Breast epithelium (tissue), 4 donors: ENCODE measurements at places on chromosomes 13 and 19. TPM values are rescaled to one million over a fixed set of nuclear protein-coding genes. Genes with fewer than 3 reads are reported as not detected.

DNA sequence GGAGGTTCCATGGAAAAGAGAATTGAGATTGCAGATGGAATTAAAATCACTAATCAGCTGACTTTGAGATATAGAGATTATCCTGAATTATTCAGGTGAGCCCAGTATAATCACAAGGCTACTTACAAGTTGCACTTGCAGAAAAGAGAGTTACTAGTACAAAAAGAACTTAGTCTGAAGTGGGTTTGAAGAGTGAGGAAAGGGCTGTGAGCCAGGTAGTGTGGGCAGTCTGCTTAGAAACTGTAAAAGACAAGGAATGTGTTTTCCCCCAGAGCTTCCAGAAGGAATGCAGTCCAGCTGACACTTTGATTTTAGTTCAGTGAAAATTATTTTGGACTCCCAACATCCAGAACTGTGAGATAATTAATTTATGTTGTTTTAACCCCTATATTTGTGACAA, 285.4 kb upstream of the GPC6 start:
- DNase-seq = no peak

DNA sequence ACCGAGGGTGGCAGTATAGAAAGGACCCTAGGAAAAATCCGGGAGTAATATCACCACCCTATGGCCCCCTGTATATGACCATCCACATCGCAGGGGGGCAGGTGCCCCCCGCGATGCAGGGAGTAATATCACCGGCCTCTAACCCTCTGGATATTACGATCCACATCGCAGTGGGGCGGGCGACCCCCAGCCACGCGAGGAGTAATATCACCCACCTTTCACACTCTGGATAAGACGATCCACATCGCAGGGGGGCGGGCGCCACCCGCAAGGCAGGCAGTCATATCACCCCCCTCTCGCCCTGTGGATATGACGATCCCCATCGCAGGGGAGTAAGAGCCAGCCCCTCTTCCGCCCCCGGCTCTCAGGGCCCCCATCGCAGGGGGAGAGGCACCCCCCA, 76.7 kb upstream of the RUBCNL start:
- no peak for DNase-seq

DNA sequence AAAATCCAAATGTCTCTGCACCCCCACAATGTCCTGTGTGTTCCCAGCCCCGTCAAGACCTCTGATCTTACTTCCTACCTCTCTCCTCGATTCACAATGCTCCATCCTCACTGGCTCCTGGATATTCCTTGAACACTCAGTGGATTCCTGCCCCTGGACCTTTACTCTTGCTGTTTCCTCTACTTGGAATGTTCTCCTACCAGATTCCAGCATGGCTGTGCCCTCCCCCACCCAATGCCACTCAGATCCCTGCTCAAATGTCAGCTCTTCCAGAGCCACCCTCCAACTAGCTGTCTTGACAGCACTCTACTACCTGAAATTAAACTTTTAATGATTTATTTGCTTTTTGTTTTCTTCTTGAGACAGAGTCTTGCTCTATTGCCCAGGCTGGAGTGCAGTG, 107.4 kb downstream of the KLF5 start:
- DNase-seq = no peak

- no peak for DNase-seq
Observed at GRCh38 chr19:52398081-52398441, 412 bp downstream of the ZNF528 start.

GRCh38 chr13:39938596-39938995, 283.1 kb downstream of the COG6 start:
- no peak for DNase-seq

DNA sequence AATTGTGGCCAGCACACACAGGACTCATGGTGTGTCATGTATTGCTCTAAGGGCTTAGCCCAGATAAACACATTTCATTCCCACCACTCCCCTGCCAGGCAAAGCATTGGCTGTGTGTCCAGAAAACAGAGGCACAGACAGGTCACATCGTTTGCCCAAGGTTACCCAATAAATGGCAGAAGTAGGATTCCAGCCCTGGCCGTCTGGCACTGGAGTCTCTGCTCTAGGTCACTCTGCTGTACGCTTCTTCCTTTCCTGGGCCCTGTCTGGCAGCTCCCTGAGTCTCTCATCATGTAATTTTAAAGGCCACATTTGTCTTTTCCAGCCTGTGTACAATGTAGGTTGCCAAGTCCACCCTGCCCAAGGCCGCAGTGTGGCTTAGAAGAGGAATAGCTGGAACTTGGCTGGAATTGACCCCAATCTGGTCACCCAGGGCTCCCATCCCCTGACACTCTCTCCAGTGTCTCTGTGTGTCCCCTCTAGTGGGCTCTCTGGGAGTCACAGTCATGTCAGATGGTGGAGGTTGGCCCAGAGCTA, 264.5 kb upstream of the TSHZ3 start:
- DNase-seq = no peak

OR7D2 gene
- total RNA-seq = not detected
